ENCODE measurements at places on chromosomes 7 and 10. TPM values are rescaled to one million over a fixed set of nuclear protein-coding genes. Genes with fewer than 3 reads are reported as not detected.

- no peak for DNase-seq
These were observed 184.6 kb downstream of the SEC23IP start for GRCh38 chr10:120076996-120077706.

GRCh38 chr10:73368238-73368637 is 9.6 kb upstream of the CFAP70 start:
- no peak for DNase-seq

GRCh38 chr10:82319562-82319961 is 444.6 kb downstream of the NRG3 start:
- no peak for DNase-seq

DNA sequence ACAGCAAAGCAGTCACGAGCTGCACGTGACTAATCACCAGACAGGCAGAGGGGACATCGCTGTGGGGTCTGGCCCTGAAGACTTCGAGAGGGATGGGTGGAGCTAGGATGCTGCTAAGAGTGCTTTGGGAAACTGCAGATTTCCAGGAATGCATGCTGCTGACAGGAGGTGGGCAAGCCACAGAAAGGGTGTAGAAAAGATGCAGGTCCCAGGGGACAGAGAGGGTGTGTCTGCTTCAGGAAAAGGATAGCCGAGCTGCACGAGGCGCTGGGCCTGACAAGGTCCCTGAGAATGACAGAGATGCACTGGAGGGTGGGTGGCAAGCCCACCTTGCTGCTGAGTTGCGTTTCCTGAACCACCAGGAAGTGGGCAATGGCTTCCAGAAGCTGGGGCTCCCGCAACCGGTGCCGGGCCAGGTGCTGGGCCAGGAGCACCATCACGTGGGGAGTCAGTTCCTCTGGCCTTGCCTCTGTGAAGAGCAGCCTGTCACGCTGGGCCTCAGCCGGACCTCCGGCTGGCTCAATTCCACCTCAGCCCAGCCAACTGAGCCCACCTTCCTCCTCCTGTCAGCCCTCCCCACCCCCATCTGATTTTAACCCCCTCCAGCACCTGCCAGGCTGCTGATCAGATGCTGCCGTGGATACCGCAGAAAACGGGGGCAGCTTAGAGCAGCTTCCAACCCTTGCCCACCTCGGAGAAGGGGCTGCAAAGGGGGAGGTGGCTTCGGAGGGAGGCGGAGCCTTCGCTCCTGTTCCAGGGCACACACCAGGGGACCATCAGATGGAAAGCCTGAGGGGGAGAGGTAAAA is 2.2 kb downstream of the FASTK start:
- peak; percentile 65 for DNase-seq

- DNase-seq: no peak
These were observed 49.0 kb downstream of the WNT2 start for GRCh38 chr7:117273814-117274225.

GRCh38 chr7:87628780-87629569 is 777 bp downstream of the RUNDC3B start:
- peak; percentile 51 for DNase-seq

DNA sequence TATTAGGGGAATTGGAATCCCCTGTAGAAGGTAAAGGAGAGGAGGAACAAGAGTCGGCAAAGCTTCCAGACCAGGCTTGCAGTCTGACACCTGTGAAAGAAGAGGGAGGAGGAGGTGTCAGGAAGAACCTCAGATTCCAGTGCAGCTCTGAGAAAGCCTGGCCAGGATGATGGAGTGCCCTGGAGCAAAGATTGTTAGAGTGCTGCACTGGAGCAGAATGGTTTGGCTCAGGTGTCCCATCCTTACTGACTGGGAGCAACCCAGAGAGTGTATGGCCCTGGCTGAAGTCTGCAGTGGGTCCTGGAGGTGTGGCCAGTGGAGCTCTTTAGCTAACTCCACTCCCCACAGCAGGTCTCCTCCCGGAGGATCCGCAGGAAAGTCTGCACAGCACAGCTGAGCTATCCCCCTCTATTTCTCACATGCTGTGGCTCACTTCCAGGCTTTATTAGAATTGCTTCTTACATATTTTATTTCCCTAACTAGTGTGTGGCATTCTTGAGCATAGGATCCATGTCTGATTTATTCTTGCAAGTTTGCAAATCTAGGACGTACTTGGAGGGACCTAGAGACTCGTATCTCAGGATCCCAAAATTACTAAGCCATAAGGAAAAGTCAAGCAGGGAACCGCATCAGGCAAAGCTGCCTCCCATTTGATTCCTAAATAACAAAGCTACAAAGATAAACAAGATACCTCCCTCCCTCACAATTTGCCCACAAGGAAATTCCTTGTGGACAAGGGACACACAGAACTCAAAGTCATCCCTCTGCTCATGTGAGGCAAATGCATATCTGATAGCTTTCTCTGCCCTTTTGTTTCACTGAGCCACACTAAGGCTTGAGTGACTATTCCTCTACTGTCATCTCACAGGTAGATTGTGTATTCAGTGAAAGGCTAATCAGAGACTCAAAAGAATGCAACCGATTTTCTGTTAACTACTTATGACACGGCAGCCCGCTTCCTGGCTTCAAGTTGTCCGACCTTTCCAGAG is 58.8 kb downstream of the VIM start:
- no peak for DNase-seq

GRCh38 chr10:74081192-74081803 is 69.3 kb downstream of the AP3M1 start:
- peak; percentile 69 for DNase-seq

- no peak for DNase-seq
These were observed 58.4 kb downstream of the NEURL1 start for GRCh38 chr10:103551619-103552602.

GRCh38 chr7:135761751-135762488 is 13.3 kb upstream of the FAM180A start:
- peak; percentile 92 for DNase-seq

GRCh38 chr10:69936091-69936490 is 116.6 kb upstream of the MACROH2A2 start:
- peak; percentile 12 for DNase-seq

- peak; percentile 20 for DNase-seq
These were observed 33.7 kb downstream of the MCM10 start for GRCh38 chr10:13195016-13195415.

- peak; percentile 0 for DNase-seq
These were observed 525.8 kb downstream of the KIF20B start for GRCh38 chr10:90227217-90227656.

DNA sequence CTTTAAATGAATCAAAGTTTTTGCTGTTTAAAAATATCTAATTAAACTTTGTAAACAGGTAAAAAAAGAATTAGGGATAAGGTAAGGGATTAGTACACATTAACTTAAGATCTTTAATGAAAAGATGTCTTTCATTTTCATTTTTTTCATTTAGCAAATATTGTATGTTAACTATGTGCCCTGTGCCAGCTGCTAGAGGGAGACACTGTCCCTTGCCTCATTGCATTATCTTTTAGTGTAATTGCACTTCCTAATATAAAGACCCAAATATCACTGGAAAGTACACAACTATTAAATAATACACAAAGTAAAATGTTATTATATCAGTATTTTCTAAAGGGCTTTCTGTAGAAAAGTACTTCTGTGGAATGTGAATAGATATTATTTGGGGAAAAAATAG is 102.7 kb downstream of the GPR37 start:
- no peak for DNase-seq

- peak; percentile 87 for DNase-seq
These were observed 73.9 kb downstream of the IGF2BP3 start for GRCh38 chr7:23396222-23397015.

- DNase-seq: peak; percentile 21
These were observed 14.9 kb downstream of the MAD1L1 start for GRCh38 chr7:2217716-2218443.

DNA sequence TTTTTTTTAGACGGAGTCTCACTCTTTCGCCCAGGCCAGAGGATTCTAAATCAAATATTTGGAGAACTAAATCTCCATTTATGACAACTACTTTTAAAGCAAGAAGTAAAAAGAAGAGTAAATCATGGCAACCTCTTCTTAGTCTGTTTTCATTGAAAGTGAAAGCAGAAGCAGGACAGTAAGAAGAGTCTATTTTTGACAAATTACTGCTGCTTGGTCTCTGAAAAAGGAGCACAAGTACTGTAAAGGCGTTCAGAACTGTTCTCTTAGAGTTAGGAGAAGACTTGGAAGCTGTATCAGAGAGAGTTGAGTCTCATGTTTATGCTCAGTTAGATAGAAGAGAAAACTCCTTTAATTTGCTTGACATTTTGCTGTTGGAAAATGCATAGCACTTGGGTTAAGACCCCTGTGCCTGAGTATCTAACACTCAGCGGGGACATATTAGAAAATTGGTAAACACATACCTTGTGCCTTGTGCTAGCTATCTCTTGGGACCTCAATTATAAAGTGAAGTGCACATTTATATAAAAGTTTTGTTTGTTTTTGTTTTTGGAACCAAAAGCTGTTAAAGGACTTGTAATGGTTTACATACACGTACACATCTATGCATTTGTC is 433.0 kb downstream of the ANKRD7 start:
- DNase-seq: no peak

GRCh38 chr7:109029866-109030265 is 460.2 kb downstream of the DNAJB9 start:
- no peak for DNase-seq

- no peak for DNase-seq
These were observed 50.7 kb downstream of the ERCC6 start for GRCh38 chr10:49488056-49488717.

DNA sequence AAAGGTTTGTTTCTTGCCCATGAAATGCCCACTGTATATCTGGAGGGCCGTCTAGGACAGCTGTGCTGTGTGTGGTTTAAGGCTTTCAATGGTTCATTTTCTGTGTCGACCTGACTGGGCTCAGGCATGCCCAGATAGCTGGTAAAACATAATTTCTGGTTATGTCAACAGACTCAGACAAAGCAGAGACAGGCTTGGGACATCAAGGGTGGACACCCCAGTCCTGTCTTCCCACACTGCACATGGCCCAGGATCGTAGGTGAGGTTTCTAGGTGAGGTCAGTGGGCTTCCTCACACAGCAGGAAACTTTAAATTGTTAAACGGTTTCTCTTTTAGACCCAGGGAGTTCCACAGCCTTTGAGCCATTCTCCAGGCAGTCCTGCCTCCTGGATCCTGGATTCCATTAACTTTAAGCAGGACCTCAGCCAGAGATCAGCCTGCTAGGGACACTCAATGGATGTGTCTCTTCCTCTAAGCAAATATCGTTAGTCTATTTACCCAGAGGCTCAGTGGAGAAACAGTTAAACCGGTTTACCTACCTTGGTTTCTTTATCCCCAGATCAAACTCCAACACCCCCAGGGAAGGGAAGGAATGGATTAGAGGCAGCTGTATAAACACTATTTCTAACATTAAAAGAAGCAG is 66.4 kb downstream of the ST8SIA6 start:
- no peak for DNase-seq

DNA sequence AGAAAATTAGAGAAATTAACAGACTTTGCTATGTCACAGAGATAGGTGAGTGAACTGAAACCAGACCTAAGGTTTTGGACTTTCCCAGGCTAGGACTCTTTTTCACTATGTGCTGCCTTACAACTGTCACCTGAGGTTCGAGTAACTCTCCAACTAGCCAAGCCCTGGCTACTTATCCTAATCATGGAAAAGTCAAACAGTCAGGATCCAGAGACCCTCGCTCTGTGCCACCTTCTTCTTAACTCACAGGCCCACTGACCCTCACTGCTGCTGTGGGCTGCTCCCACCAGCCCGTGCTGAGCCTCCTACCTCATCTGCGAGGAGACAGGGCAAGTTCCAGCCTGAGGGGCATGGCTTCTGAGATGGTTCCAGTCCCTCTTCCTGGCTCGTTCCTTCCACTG is 211.4 kb upstream of the KLF14 start:
- no peak for DNase-seq

DNA sequence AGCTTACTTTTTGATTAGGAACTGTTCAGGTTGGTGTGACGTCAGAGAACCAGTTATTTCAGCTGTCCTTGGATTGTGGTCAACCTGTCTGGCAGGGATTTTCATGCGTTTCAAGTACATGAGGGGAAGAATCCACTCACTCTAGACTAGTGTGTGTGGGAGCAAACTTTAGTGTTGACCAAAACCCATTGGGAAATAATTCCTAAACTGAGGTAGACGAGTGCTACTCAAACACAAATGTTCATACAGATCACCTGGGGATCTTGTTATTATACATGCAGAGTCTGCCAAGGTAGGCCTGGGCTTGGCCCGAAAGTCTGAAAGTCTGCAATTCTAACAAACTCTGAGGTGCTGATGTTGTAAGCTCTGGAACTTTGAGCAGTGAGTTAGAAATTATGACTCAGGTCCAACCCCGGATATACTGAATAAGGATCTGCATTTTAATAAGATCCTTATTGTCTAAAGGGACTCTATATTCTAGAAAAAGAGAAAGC is 111.1 kb upstream of the CREB5 start:
- peak; percentile 88 for DNase-seq

- no peak for DNase-seq
These were observed 34.0 kb upstream of the DLD start for GRCh38 chr7:107856806-107857540.

- peak; percentile 84 for DNase-seq
These were observed 113.6 kb upstream of the AMPH start for GRCh38 chr7:38744746-38745145.

GRCh38 chr7:70432567-70433001 is 699.4 kb upstream of the GALNT17 start:
- no peak for DNase-seq

- DNase-seq: peak; percentile 78
These were observed 35.4 kb downstream of the C7orf25 start for GRCh38 chr7:42876182-42877068.

DNA sequence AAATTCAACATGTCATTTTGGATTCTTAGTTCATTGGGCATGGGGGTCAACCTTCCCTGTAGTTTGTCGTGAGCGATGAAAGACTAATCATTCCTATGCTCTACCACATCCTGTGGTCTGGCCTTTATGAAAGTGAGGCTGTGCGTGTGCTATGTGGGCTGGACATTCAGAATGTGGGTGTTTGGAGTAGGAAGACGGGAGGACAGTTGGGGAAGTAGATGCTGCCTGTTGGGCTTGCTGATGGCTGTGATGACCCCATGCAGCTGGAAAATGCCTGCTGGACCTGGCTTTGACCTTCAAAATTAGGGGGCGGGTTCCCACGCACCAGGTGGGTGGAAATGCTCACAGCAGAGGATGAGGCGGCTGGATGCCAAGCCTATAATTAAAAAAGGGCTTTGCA is 90.9 kb upstream of the MKI67 start:
- no peak for DNase-seq

- no peak for DNase-seq
These were observed 453.7 kb downstream of the SDK1 start for GRCh38 chr7:3754493-3755341.

SERPINE1 gene
- polyA plus RNA-seq: 1,537 TPM

KCP gene
- 0.10 TPM for polyA plus RNA-seq

SEMA3D gene
- polyA plus RNA-seq: 4.0 TPM

CDNF gene
- polyA plus RNA-seq: 1.0 TPM

OR2A14 gene
- not detected for polyA plus RNA-seq

CCDC7 gene
- 2.2 TPM for polyA plus RNA-seq

LIPF gene
- not detected for polyA plus RNA-seq

EN2 gene
- not detected for polyA plus RNA-seq

MLXIPL gene
- polyA plus RNA-seq: not detected

GTF2IRD1 gene
- polyA plus RNA-seq: 6.6 TPM

HACD1 gene
- polyA plus RNA-seq: 150 TPM

SMO gene
- 2.5 TPM for polyA plus RNA-seq

ELFN1 gene
- 0.13 TPM for polyA plus RNA-seq

VSTM4 gene
- 12.4 TPM for polyA plus RNA-seq

Data from GM23248 (cell line).